ENCODE measurements at places on chromosomes 7 and 10.
A peak's percentile ranks its signal among the peaks of the same experiment; 100 is the strongest.

- H3K4me3 ChIP-seq: no peak overlapping the region
- H3K27ac ChIP-seq: no peak overlapping the region
- H3K4me1 ChIP-seq: no peaks in the 10 kb centered on the region
- H3K36me3 ChIP-seq: no peaks in the 10 kb centered on the region
- no peak for ATAC-seq
These were observed 731.0 kb upstream of the GALNT17 start for GRCh38 chr7:70400829-70401380.

DNA sequence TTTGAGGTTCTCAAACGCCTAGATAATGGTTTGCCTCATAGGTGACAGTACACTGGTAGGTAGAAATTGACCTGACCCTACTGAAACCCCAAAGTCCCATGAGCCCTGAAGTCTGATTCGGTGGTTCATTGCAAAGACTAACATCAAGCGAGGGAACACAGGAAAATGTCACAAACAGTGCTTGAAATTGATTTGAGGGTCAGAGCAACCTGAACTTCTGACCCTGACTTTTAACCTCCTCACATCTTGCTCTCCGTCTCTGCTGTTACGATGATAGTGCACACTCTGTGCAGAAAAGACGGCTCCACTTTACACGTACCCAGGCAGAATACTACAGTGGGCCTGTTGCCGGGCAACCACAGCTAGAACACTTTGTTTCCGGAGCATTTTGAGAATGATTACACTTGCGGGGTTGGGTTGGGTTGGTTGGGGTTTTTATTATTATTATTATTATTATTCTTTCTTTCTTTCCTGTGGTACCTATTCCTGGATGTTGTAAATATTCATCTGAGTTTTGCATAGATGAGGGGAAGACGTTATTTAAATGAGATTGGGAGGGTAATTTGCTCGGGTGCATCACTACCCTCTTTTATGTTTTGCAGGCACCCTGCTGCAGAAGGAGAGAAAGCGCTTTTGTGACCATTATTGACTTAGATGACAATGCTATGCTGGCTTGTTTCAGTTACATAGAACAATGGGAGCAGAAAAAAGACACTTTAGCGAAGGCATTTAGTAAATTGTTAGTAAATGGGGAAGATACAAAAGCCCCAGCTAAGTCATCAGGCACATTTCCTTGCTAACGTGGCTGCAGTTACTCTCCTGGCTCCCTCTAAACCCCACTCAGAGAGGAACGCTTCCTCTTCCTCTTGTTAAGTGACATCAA is 438.1 kb upstream of the NRP1 start:
- no peak overlapping the region for H3K27ac ChIP-seq
- ATAC-seq: peak; percentile 60
- no peak overlapping the region for H3K4me3 ChIP-seq
- H3K4me1 ChIP-seq: no peaks in the 10 kb centered on the region

GRCh38 chr10:42795701-42796100 is 13.1 kb downstream of the BMS1 start:
- no peaks in the 10 kb centered on the region for H3K27me3 ChIP-seq
- peaks cover 100% of the 10 kb centered on the region for H3K36me3 ChIP-seq
- no peak overlapping the region for H3K4me3 ChIP-seq
- H3K27ac ChIP-seq: no peak overlapping the region
- H3K4me1 ChIP-seq: no peaks in the 10 kb centered on the region

GRCh38 chr7:135102372-135102771 is 45.5 kb upstream of the TMEM140 start:
- no peaks in the 10 kb centered on the region for H3K4me1 ChIP-seq
- no peaks in the 10 kb centered on the region for H3K36me3 ChIP-seq
- no peaks in the 10 kb centered on the region for H3K27me3 ChIP-seq
- no peak for ATAC-seq

GRCh38 chr7:32266932-32267475 is 196.8 kb upstream of the PDE1C start:
- no peaks in the 10 kb centered on the region for H3K36me3 ChIP-seq
- no peaks in the 10 kb centered on the region for H3K4me1 ChIP-seq
- H3K27me3 ChIP-seq: peaks cover 7% of the 10 kb centered on the region

- no peaks in the 10 kb centered on the region for H3K27me3 ChIP-seq
- H3K4me1 ChIP-seq: no peaks in the 10 kb centered on the region
- H3K4me3 ChIP-seq: no peak overlapping the region
- peaks cover 7% of the 10 kb centered on the region for H3K36me3 ChIP-seq
- no peak overlapping the region for H3K27ac ChIP-seq
- ATAC-seq: no peak
These were observed 92.5 kb downstream of the NT5C2 start for GRCh38 chr10:103100620-103101019.

GRCh38 chr10:44803862-44804261 is 107.3 kb upstream of the TMEM72 start:
- H3K4me3 ChIP-seq: no peak overlapping the region
- no peak overlapping the region for H3K27ac ChIP-seq
- ATAC-seq: no peak
- H3K36me3 ChIP-seq: no peaks in the 10 kb centered on the region
- no peaks in the 10 kb centered on the region for H3K27me3 ChIP-seq
- no peaks in the 10 kb centered on the region for H3K4me1 ChIP-seq

DNA sequence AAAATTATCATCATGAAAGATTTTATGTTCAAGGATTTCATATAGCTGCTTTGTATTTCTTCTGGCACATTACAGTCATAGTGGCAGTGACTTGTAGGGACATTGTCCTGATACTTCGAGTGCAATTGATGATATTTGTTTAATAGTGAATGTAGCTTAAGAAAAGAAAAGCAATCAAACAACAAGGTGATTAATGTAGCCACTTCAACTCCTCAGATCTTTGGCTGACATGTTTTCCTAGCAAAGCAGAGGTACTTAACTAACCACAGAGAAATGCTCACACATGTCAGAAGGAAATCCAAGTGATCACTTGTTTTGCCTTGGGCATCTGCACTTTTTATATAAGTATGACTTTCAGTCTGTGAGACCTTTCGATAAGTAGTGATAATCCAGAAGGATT is 470.3 kb downstream of the AUTS2 start:
- no peak for ATAC-seq
- no peaks in the 10 kb centered on the region for H3K27me3 ChIP-seq
- no peak overlapping the region for H3K4me3 ChIP-seq
- H3K36me3 ChIP-seq: no peaks in the 10 kb centered on the region

DNA sequence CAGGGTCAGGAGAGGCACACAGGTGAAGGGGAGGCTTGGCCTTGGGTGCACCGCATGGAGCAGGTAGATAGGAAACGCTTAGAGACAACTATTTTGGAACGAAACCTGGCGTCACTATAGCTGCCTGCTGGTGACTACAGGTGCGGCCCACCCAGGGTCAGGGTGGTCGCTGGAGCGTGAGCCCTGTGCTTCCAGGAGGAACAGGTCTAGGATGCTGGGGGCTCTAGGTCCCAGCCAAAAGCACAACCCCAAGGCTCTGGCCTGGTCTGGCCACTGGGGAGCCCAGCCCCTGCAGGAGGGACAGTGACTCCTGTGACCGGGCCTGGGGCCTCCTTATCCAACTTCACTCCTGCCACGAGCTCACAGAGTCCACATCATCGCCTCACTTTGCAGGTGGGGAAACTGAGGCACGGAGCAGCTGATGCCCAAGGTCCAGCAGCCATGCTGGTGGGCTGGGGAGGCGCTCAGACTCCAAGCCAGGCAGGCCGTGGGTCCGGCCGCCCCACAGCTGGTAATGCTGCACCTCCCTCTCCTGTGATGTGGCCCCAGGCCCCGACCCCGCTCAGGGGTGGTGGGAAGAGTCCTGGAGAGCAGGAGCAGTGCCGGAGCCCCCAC is 9.0 kb downstream of the LFNG start:
- no peaks in the 10 kb centered on the region for H3K36me3 ChIP-seq
- peak overlapping the region; percentile 71 for H3K27ac ChIP-seq
- no peak for ATAC-seq
- no peaks in the 10 kb centered on the region for H3K4me1 ChIP-seq
- peaks cover 81% of the 10 kb centered on the region for H3K27me3 ChIP-seq

DNA sequence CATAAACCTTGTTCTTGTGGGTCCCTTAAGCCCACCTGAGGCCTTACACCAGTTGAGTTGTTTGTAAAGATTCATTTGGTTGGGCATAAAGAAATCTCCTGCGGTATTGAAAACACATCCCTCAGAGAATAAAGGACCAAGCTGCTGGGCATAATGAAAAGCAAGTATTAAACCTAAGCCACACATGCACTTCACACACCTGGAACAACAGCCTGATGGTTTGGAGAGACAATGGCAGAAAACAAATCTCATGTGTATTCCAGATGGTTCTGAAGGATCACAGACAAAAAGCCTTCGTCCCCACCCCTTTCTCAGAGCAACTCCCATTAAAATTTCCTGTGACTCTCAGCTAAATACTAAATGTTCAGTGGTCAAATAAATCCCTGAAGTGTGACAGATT is 44.2 kb downstream of the FEZF1 start:
- no peak for ATAC-seq
- no peaks in the 10 kb centered on the region for H3K4me1 ChIP-seq
- H3K36me3 ChIP-seq: no peaks in the 10 kb centered on the region
- no peak overlapping the region for H3K27ac ChIP-seq

GRCh38 chr10:124273141-124273540 is 145.6 kb downstream of the OAT start:
- H3K4me1 ChIP-seq: no peaks in the 10 kb centered on the region
- H3K27ac ChIP-seq: no peak overlapping the region
- H3K27me3 ChIP-seq: no peaks in the 10 kb centered on the region

GRCh38 chr7:105916603-105917002 is 40.2 kb upstream of the ATXN7L1 start:
- no peak overlapping the region for H3K27ac ChIP-seq
- no peaks in the 10 kb centered on the region for H3K27me3 ChIP-seq
- no peak for ATAC-seq
- no peak overlapping the region for H3K4me3 ChIP-seq

GRCh38 chr10:1461016-1461415 is 276.3 kb downstream of the ADARB2 start:
- H3K27me3 ChIP-seq: peaks cover 46% of the 10 kb centered on the region
- ATAC-seq: no peak
- no peaks in the 10 kb centered on the region for H3K4me1 ChIP-seq
- no peak overlapping the region for H3K4me3 ChIP-seq
- H3K36me3 ChIP-seq: no peaks in the 10 kb centered on the region

DNA sequence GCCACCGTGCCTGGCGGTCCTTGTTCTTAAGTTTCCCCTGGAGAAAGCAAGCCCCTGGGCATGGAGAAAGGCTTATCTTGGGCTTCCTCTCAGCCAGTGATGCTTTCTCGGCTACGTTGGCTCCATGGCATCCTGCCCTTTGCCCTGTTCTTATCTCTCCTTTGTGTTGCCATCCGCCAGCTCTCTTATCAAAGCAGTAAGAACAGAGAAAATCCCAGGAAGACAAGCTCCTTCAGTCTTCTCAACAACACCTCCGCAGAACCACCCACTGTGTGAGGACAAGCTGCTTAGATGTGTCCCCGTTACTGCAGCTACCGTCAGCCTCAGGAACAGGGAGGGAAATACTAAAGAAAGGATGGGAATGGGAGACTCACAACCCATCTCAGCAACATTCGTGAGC is 3.3 kb downstream of the PLEKHS1 start:
- no peak for ATAC-seq
- no peaks in the 10 kb centered on the region for H3K4me1 ChIP-seq
- no peak overlapping the region for H3K27ac ChIP-seq
- no peak overlapping the region for H3K4me3 ChIP-seq

GRCh38 chr10:67809107-67809506 is 28.9 kb downstream of the DNAJC12 start:
- no peak for ATAC-seq
- H3K4me1 ChIP-seq: no peaks in the 10 kb centered on the region
- H3K36me3 ChIP-seq: no peaks in the 10 kb centered on the region
- H3K27me3 ChIP-seq: no peaks in the 10 kb centered on the region
- H3K27ac ChIP-seq: no peak overlapping the region

DNA sequence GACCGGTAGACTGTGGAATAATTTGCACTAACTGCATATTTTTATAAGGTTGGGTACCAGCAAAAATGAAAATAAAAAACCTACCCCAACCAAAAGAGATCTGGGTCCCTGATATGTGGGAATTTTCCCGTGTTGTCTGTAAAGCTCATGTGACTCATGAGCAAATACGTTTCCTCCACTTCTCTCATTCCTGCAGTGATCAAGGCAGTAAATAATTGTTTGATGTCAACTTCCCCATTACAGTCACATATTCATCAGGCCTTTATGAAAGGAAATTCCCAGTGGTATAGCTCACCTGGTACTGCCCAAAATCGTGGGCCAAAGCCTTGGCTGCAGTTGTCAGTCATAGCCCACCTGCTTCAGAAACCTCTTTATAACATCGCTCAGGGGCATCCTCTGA is 166.0 kb upstream of the ANK3 start:
- no peaks in the 10 kb centered on the region for H3K36me3 ChIP-seq
- no peak overlapping the region for H3K27ac ChIP-seq
- no peak for ATAC-seq
- no peaks in the 10 kb centered on the region for H3K4me1 ChIP-seq
- H3K4me3 ChIP-seq: no peak overlapping the region
- H3K27me3 ChIP-seq: no peaks in the 10 kb centered on the region

GRCh38 chr10:109591601-109592000 is 331.7 kb downstream of the XPNPEP1 start:
- no peaks in the 10 kb centered on the region for H3K4me1 ChIP-seq
- no peak overlapping the region for H3K4me3 ChIP-seq
- no peaks in the 10 kb centered on the region for H3K36me3 ChIP-seq
- no peak for ATAC-seq
- no peaks in the 10 kb centered on the region for H3K27me3 ChIP-seq

DNA sequence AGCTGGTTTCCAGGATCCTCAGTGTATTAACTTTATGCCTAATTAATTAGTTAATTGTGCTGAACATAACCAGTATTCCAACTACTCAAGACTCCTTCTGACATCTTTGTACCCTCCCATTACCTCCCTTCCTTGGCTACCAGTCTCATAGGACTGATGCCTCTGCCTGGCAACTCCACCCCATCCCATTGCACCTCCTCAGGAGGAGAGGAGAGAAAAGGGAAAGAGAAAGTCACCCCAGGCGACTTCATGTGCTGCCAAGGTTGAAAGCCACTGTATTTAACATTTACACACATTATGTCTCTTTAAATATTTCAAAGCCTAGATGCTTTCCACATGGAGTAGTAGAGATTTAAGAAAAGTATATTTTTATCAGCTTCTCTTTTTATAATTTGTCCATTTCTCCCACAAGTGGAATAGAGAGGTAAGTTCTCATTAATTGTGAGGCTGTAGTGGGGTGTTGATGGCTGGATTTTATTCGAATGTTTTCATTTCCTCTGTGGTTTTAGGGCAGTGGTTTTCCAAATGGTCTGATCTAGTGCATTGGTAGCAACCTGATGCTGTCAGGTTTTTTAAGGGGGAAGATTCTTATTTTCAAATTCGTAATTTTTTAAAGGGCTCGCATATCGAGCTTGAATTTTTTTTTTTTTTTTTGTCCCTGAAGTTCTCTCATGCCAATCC is 148.0 kb downstream of the BICC1 start:
- H3K4me1 ChIP-seq: no peaks in the 10 kb centered on the region
- H3K27me3 ChIP-seq: no peaks in the 10 kb centered on the region
- H3K4me3 ChIP-seq: no peak overlapping the region
- no peak overlapping the region for H3K27ac ChIP-seq
